ENCODE measurements at places on chromosomes 7 and 10.

GRCh38 chr7:94286111-94286510, 108.6 kb upstream of the COL1A2 start:
- no peak for DNase-seq

DNA sequence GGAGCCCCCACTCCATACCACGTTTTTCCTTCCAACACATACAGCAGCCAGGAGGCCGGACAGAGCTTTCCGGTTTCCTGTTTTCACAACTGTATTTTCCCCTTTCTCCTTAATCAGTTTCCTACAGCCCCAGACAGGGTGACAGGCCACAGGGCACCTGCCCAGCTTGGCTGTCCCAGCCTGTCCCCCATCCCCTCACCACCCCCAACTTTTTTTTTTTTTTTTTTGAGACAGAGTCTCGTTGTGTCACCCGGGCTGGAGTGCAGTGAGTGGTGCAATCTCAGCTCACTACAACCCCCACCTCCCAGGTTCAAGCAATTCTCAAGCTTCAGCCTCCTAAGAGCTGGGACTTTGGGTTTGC, 10.3 kb upstream of the HSPB1 start:
- no peak for DNase-seq

DNA sequence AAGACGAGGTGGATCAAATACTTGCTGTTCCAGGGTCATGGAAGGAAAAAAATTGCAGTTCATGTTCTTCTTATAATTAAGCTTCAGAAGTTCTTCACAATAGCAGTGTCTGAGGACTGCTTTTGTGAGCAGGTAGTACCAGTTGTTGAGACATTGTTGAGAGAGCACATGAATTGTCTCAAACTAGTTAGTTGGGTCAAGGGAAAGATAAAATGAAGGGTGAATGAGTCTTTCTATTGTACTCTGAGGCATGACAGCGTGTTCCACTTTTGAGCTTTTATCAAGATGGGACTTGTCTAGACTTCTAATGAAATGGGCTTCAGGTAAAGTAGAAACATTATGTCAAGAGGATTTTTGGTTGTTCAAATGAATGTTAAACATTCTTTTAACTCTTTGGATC, 26.0 kb downstream of the KAT6B start:
- DNase-seq = no peak

- DNase-seq = no peak
These were observed 140.1 kb downstream of the ETV1 start for GRCh38 chr7:13849163-13849892.

DNA sequence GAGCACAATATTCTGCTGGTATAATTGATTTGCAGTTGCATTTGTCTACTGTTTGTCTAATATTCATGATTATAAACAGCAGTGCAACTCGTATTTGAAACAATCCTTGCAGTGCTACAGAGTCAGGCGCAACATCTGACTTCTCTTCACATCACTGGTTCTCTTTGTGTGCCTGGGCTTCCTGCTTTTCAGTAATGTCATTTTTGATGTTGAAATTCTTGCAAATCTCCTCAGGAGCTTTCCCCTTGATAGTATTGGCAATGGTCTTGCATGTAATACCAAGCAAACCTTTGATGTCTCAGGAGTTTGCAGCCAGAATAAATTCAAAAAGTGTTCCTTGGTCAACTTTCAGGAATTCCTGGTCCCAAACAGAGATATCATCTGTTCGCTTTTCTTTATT, 20.2 kb downstream of the HPS6 start:
- no peak for DNase-seq

DNA sequence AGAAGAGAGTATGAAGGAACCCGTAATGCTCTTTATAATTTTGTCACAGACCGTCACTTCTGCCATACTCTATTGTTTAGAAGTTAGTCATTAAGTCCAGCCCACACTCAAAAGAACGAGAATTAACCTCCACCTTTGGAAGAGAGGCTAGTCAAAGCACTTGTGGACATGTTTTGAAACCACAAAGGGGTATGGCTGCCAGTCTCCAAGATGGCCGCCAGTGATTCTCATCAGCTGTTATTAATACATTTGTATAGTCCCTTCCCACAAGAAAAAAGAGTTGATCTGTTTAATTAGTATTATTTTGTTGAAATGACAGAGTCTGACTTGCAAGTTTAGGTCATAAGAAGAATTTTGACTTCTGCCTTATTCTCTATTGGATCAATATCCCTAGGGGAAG, 23.2 kb upstream of the VOPP1 start:
- DNase-seq = no peak

All from activated T-cell treated with anti-CD3 and anti-CD28 coated beads for 4 hours (primary cell).